ENCODE measurements at places on chromosomes 3 and 15.

- DNase-seq, result no peak
Observed at GRCh38 chr3:61936344-61936937, 375.1 kb downstream of the PTPRG start.

DNA sequence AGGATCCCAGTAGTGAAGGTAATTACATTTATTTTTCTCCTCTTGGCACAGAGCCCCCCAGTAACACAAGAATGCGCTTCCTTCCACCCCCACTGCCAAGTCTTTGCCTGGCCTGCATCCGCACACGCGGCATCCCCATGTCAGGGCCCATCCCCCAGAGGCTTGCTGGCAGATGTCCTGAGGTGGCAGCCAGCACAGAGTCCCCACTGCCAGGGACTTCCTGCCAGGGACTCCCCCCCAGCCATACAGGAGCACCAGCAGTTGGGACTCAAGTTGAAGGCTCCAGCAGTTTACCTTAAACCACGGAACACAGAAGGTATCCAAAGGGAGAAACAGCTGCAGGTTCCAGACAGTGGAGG lies 41.0 kb downstream of the MEGF11 start:
- DNase-seq, result no peak

- no peak for DNase-seq
Observed at GRCh38 chr3:49511639-49512038, 41.6 kb downstream of the DAG1 start.

DNA sequence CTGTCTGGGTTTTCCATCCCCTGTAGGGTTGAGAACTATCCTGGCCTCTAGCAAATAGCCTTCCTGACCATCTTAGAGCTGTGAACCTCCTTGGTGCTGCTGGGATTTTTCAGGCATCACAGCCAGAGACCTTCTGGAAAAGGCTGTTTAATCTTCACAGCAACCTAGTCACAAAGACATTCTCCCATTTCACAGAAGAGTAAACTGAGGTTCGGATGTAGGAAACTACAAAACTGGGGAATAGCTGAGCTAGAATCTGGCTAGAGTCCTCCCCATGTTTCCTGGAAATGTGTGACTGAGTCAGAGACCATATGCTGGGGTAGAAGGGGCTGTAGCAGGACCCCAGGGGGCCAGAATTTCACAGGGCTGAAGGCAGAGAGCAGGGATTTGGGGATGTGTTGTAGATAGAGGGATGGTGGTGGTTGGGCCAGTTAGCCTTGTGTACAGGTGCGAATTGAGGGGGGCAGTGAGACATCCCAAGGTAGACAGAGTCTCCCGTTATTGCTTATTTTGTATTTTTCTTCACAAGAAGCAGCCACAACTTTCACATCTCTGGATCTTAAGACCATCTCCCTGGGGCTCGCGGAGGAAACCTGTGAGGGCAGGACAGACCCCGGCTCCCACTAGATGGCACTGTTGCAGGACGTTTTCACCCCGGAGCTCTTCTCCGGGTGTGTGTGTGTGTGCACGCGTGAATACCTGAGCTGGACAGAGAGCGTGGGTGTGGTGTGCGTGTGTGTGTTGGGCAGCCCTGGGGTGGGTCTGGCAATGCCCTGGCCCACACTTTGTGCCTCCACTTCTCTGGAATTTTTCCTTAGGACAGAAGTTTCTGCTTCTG lies 66.9 kb upstream of the PRR23C start:
- DNase-seq, result peak; percentile 41

DNA sequence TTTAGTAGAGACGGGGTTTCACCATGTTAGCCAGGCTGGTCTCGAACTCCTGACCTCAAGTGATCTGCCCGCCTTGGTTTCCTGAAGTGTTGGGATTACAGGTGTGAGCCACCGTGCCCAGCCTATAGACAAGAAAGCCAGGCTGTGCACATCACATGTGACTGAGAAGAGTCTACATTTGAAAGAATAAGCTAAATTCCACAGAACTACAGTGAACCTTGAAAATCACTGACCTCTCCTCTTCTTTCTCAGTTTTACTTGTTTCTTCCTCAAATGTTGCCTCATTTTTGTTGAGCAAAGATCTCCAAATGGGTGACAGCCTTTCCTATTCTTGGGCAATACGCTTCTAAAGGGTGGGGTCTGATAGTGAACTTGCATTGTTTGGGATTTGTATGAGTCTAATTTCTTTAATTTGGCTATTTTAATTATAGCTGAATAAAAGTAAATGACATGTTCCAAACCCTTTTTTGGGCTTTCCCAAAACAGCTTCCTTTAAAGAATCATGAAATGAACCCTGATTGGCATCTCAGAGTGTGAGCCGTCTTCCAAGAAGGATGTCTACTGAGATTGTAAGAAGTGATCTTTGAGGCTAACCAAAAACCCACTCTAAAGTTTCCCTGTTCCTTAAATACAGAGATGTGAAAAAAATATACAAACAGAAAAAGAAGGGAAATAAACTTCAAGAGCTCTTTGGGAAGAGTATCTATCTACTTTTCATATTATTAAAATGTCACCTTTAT lies 21.6 kb upstream of the SPTBN5 start:
- DNase-seq, result no peak

GRCh38 chr3:161630794-161631193 lies 134.2 kb downstream of the OTOL1 start:
- DNase-seq, result no peak

- no peak for DNase-seq
Observed at GRCh38 chr15:63072809-63073277, 30.3 kb downstream of the TPM1 start.

- no peak for DNase-seq
Observed at GRCh38 chr3:125395091-125395490, 20.0 kb upstream of the ZNF148 start.

DNA sequence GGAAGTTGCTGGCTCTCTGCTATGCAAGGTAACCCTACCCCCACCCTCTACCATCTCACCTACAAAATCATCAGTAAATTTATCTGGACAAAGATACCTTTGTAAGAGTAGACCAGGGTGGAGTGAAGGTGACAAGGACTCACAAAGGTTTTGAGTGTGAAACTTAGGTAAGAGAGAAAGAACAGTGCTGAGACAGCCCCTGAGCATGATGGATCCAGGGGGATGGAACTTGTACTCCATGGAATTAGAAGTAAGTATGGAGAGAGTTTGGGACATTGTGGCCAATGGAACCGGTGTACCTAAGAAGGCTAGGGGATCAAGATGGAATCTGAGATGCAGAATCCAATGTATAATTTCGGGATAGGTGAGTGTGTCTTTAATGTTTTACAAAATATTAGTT lies 153.0 kb upstream of the NSMCE3 start:
- DNase-seq, result no peak

DNA sequence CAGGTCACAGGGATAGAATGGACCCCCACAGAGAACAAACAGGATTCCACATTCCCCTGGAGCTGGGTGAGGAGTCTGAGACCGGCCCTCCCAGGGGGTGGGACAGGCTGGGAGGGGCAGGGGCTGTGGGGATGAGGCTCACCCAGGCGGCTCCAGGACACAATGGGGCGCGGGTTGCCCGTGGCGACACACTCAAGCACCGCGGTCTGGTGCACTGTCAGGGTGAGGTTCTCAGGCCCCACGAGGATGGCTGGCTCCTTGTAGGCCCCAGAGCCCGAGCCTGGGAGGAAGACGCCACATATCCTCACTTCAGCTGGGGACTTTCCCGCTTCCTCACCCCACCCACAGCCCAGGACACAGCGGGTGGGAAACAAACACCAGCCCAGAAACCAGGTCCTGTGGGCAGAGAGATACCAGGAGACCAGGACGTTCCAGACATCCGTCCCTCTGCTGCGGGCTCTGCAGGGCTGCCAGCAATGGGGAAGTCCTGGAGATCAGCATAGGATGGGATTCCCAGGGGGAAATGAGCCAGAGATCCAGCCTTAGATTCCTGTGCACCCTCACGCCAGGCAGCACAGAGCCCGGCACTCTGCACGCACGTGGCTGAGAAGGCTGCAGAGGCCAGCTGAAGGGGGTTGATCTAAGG lies 30.2 kb downstream of the RNU5B-1 start:
- no peak for DNase-seq

DNA sequence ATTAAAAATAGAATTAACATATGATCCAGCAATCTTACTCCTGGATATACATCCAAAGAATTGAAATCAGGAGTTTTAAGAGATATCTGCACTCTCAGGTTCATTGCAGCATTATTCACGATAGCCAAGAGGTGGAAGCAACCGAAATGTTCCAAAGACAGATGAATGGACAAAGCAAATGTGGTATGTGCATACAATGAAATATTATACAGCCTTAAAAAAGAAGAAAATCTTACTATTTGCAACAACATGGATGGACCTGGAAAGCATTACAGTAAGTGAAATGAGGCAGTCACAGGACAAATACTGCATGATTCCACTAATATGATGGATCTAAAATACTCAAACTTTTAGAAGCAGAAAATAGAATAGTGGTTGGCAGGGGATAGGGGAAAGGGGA lies 9.3 kb upstream of the TMEM158 start:
- no peak for DNase-seq

- no peak for DNase-seq
Observed at GRCh38 chr3:186717039-186717457, at the start of gene KNG1. KNG1 (plus strand) TSS chr3:186717359; CDS start chr3:186717543, 184 bp downstream.

DNA sequence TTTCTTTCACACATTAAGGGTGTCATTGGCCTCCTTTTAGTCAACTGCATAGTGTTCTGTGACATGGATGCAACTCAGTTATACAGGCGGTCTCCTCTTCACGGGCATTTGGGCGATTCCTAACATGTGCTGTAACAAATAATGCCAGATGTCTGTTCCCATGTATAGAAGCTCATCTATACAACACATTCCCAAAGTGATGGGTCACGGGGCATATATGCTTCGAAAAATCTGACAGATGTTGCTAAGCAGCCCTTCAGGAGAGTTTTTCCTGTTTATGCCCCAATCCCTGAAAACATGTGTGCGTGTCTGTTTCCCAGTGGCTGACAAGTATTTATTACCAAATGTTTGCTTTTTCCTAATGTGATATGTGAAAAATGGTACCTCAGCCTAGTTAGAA lies 25.8 kb downstream of the LRRK1 start:
- DNase-seq, result peak; percentile 37

- DNase-seq, result no peak
Observed at GRCh38 chr3:184696697-184697096, 15.2 kb downstream of the MAGEF1 start.

- no peak for DNase-seq
Observed at GRCh38 chr3:58102976-58103451, 94.8 kb downstream of the FLNB start.

GRCh38 chr3:101340591-101340990 lies 20.2 kb upstream of the IMPG2 start:
- no peak for DNase-seq

GRCh38 chr3:54157860-54158259 lies 35.5 kb downstream of the CACNA2D3 start:
- DNase-seq, result no peak

DNA sequence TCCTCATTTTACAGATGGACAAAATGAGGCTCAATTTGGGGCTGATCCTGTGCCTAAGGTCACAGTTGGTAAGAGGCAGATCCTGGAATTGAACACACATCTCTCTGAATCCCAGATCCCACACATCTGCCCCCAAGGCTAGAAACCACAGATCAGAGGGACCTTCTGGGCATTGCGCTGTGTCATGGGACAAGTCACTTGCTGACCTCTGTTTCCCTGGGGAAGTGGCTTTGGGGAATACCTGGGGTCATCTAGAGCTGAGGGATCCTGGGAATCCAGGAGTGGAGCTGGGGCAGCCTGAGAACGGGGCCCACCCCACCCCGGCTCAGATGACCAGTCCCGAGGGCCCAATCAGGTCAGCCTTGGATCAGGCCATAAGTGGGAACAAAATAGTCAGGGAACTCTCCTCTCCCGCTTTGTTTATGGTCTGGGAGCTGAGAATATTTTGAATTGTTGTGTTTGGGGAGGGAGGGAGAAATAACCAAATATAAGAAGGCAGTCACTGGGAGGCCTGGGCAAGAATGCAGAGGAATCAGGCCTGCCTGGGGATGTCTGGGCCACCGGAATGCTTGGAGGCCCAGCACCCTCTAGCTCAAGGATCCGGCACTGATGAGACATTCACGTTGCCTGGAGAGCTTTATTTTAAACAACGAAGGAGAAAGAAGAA lies 8.8 kb upstream of the SLC6A6 start:
- no peak for DNase-seq

DNA sequence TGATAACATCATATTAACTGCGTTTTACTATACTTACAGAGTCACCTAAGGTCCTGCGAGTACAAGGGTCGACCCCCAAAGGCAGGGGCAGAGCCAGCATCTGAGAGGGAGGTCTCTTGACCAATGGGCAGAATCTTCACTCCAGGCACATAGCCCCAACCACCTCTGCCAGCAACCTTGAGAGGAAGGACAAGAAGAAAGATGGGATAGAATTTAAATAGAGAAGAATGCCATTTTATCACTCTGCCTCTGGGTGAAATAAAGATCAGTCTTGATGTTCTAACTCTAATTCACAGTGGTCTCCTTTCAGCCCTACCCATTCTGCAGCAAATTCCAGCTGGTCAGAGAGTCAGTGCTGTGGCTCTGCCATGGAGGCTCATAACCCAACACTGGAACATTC lies 26.5 kb downstream of the KNG1 start:
- DNase-seq, result no peak

- DNase-seq, result no peak
Observed at GRCh38 chr3:24351779-24352469, 142.7 kb downstream of the THRB start.

- no peak for DNase-seq
Observed at GRCh38 chr3:168511428-168512014, 415.8 kb upstream of the GOLIM4 start.

DNA sequence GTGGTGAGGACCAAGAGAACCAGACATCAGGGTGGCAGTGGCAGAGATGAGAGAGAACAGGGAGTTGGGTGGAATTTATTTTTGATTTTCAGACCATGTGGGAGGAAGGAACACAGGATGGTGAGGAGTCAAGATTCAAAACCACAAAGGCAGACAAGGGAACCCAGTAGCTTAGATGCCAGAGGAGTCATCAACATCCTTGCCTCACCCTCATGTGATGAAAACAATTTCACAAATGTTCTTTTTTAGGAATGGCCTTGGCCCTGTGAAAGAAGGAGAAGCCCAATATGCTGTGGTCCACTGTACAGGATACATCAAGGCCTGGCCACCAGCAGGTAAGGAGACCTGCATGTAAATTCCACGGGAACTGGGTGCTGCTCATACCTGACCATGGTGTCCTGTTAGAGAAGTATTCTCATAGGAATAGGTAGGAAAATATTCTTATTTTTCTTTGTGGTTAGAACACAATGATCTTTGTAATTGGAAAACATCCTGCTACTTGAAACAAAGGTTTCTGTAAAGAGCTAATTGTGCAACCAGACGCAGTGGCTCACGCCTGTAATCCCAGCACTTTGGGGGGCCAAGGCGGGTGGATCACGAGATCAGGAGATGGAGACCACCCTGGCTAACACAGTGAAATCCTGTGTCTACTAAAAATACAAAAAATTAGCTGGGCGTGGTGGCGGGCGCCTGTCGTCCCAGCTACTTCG lies 110.0 kb downstream of the ARNT2 start:
- DNase-seq, result no peak

- DNase-seq, result no peak
Observed at GRCh38 chr15:75836959-75837334, 6.3 kb upstream of the UBE2Q2 start.

DNA sequence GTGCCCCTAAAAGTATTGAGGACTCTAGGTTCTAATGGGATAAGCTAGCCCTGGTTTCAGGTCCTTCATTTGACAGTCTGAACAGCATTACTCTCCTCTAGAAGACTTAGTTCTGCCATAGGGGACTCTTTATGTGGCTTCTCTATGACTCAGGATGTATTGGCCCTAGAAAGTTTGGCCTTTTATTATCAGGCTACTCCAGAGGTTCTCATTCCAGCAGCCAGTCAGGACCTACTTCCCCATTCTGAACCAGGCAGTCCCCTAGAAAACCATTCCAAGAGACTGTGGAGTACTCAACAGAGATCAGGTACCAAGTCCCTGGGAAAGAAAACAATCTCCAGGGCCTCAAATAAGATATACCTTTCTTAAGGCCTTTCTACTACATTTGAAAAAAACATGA lies 157.9 kb upstream of the TSPAN3 start:
- no peak for DNase-seq
